ENCODE measurements at places on chromosomes 2 and 18.

DNA sequence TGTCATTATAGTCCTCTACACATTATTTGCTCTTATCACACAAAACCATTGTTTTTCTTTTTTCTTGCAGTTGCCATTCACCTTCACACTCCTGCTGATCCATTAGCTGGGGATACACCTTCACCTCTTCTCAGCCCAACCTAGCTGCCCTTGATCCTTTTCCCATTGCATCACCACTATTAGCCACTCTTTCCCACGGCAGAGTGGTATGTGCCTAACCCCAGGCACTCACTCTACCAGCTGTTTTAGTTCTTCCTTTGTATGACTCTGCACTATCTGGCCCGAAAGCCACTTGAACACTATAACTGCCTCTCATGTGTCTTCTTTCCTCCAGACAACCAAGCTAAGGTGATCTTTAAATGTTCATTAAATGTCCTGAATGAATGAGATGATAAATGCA, 145.4 kb upstream of the PIK3C3 start:
- no peak for DNase-seq

DNA sequence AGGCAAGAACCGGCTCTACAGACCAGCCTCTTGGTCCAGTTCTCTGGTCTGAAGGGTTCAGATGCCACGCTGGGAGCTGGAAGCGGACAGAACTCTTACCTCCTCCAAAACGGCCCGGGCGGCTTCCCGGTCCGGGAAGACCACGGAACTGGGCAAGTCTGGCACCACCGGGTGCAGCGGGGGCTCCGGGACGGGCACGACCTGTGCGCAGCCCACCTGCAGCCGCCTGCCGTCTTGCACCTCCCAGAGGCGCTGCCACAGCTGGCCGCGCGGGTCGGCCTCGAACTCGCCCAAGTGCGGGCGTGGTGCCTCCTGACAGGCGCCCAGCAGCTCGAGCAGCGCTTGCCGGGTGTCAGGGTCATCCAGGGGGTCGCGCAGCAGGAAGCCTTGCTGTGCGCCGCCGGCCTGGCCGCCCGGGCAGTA, 773 bp downstream of the CMPK2 start:
- no peak for DNase-seq

DNA sequence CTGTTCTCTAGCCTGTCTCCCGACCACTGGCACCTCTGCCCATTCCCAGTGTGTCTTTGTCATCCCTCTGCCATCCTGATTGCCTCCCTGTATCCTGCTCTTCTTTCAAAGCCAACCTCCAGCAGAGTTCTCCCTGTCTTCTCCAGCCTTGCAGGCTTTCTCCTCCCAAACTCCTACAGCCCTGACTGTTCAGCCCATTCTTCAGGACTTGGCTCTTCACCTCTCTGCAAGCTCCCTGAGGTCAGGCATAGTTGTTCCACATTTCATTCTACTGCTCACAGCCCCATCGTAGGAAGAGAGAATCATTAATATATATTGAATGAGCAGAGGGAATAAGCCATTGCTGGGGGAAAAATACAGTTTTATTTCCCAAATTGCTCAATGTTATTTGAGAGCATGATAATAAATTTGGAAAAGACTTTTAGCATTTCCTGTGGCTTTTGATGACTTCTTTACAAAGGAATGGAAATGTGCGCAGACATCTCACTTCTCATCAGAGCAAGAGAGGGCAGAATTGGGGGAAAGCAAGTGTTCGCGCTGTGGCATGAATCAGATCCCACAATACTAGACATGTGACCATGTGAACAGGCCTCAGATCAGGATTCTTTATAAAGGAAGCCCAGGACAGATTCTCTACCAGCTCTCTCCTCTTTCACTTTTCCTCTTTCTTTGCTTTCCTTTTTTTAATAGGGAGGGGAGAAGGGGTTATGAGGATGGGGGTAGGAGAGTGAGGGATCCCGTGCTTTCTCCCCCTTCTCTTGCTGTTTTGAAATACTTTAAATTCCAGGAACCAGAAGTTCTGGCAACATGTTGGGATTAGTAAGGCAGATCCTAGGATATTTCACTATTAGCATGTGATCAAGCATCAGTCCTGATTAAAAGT, 37.4 kb downstream of the EPAS1 start:
- DNase-seq: no peak

DNA sequence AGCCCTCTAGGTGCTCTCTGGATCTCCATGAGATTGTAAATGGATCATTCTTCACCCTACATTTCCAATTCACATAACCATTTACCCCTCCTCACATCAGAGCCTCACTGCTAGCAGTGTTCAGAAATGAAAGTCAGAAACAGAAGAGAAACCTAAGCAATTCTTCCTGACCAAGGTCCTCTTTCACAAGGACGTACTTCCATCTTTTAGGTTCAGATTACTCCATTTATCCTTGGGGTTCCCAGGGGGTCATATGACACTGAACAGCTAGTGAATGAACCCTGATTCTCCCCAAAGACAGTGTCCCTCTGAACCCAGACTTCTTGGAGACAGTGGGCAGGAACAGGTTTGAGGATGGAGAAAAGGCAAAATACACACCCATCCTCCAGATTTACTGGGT, 12.9 kb upstream of the MARCO start:
- DNase-seq: no peak

DNA sequence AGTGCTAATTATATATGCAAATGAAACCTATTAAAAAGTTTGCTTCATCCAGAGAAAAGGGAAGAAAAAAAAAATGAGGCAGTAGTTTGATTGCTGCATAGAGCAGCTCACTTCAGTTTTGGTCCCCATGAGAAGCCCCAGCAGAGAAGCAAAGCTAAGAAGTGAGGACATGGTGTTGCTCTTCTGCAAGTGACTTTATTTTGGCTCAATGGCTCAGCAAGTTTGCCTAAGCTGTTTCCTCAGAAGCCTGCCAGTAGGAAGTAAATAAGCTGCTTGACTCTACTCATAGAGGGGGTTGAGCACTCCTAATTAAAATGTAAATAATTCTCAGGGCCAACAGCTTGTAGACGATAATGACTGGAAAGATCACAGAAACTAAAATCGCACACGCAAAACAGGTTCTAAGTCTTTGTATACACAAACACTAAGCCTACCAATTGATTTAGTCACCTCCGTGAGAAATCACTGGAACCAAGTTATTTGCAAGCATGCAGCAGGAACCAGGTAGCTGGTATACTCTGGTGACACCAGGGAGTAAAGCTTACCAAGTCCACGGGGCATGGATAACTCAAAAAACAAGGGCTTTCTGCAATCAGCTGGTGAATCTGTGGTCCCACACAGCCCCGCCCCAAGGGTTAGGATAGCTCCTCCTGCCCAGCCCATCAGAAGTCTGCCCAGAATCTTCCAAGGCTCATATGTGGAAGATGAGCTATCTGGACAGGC, 39.7 kb upstream of the NABP1 start:
- DNase-seq: no peak

GRCh38 chr2:15619510-15619909, 27.8 kb downstream of the DDX1 start:
- no peak for DNase-seq

- DNase-seq: no peak
These were observed 159.3 kb downstream of the CAPN13 start for GRCh38 chr2:30647752-30648457.

DNA sequence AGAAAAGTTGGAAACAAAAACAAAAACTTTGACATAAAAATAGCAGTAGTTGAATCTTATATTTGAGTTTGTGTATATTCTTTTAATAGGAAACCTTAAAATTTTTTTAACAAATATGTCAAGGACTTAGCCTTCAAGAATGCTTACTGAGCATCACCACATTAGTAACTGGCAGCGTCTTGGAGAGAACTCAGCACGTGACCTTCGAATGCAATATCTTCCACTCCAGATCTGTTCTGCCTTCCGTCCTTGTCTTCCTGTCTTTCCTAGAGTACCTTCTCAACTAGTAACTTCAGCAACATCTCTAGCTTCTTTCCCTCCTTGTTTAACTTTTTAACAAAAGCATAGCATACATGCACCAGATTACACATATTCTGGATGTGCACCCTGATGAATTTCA, 972 bp downstream of the RSAD2 start:
- DNase-seq: peak; percentile 55

All from Jurkat, Clone E6-1 (cell line).